Right atrium auricular region (tissue), 2 donors: ENCODE measurements at places on chromosomes 6 and 20. TPM values are rescaled to one million over a fixed set of nuclear protein-coding genes. Genes with fewer than 3 reads are reported as not detected.
A peak's percentile ranks its signal among the peaks of the same experiment; 100 is the strongest.

RBM24 gene
- total RNA-seq: 194 TPM

OLIG3 gene
- not detected for total RNA-seq

DNA sequence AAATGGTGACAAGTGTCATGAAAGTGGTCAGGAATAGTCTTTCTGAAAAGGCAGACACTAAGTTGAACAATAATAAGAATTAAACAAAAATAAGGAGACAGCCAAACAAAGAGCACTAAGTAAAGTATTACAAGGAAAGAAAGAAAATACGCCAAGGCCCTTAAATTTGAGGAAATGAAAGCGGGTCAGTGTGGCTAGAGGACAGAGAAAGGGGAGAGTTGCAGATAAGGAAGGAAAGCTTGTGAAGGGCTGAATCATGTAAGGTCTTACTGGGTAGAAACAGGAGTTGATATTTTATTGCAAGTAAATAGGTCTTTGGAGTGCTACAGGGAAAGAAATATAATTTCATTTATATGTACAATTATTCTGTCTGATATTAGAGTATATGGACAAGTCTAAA is 732.1 kb downstream of the EPHA7 start:
- no peaks in the 10 kb centered on the region for H3K27me3 ChIP-seq
- no peaks in the 10 kb centered on the region for H3K36me3 ChIP-seq
- no peak overlapping the region for H3K4me3 ChIP-seq
- no peak for DNase-seq
- no peaks in the 10 kb centered on the region for H3K4me1 ChIP-seq

BCAS1 gene
- not detected for total RNA-seq

DNA sequence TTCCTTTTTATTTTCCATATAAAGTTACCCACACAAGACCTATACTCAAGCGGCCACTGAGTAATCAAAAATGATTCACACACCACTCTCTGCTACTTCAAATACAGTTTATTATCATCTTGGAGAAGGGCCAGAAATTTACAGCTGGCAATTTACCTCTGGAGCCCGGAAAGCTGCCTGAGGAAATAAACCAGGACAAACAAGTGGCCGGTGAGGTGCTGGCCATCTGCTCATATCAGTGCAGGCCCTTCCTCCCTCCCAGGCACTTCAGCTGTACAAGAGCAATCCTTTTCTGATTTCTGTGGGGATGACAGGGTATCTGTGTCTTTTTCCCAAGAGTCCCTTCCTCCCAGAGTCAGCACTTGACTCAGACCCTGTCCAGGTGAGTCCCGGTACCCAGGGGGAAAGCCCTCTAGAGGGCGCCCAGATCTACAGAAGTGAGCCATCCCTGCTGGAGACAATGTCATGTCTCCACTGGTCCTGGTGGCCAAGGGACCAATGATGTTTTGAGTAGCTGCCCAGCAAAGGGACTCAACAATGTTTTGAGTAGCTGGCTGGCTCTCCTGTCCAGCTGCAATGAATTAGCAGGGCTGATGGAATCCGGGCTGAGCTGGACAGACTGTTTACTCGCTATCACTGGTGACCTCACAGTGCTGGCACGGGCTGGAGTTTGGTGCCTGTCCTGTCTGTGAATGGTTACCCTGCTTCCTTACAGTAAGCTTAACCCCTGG is 23.6 kb downstream of the LRP11 start:
- no peak overlapping the region for H3K4me3 ChIP-seq
- peak overlapping the region; percentile 33 for H3K27ac ChIP-seq
- H3K27me3 ChIP-seq: no peaks in the 10 kb centered on the region
- H3K36me3 ChIP-seq: no peaks in the 10 kb centered on the region
- DNase-seq: peak; percentile 93

- DNase-seq: no peak
- H3K36me3 ChIP-seq: no peaks in the 10 kb centered on the region
- H3K4me1 ChIP-seq: no peaks in the 10 kb centered on the region
- no peak overlapping the region for H3K27ac ChIP-seq
Measured at GRCh38 chr6:131724114-131724513, 13.3 kb upstream of the CTAGE9 start.

PACSIN1 gene
- 5.6 TPM for total RNA-seq

DNA sequence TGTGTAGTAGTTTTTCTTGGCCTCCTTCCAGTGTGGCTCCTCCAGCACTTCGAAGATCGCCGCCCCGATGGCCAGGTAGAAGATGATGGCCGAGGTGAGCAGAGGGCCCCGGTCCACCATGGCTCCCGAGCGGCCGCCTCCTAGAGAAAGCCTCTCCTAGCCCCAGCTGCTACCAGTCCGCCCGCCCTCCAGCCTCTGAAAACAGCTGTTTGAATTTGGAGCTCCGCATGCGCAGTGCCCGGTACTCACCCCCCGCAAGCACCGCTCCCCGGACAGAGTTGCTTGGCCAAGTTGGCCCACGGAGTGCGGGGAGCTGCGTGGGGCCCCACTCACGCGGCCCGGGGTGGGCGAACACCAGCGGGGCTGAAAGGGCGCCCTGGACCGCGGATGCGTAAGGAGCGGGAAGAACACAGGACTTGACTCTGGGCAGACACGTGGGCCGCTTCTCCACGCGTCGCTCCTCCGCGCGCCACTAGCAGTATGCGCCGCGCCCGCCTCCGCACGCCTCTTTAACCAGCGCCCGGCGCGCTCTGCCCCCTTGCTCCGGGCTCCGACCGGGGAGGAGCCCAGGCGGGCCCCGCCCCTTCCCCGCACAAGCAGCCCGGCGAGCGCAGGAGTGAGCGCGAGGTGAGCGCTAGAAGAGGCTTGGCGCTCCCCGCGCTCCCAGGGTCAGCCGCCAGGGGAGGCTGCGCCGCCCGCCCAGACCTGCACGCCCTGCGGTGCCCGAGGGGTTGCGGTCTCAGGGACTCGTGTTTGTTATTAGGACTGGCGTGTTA is at the start of gene KCNK5:
Gene KCNK5 (minus strand): TSS at position 484 of the 776 bp plus-strand sequence. CDS start 364 bp downstream, at position 120.
- peak; percentile 62 for DNase-seq
- H3K4me1 ChIP-seq: peaks cover 15% of the 10 kb centered on the region
- peaks cover 4% of the 10 kb centered on the region for H3K27me3 ChIP-seq

- DNase-seq: no peak
- no peaks in the 10 kb centered on the region for H3K36me3 ChIP-seq
- H3K27ac ChIP-seq: no peak overlapping the region
- no peak overlapping the region for H3K4me3 ChIP-seq
- H3K4me1 ChIP-seq: no peaks in the 10 kb centered on the region
Measured at GRCh38 chr6:92942549-92942948, 476.8 kb downstream of the EPHA7 start.

SPDEF gene
- 0.22 TPM for total RNA-seq

GRCh38 chr6:43838276-43839036 is 68.4 kb downstream of the VEGFA start:
- no peaks in the 10 kb centered on the region for H3K4me1 ChIP-seq
- H3K4me3 ChIP-seq: no peak overlapping the region
- H3K27ac ChIP-seq: no peak overlapping the region
- DNase-seq: peak; percentile 83

HM13 gene
- total RNA-seq: 45.7 TPM

ADAM33 gene
- total RNA-seq: 13.8 TPM

GRCh38 chr6:65637289-65638046 is 69.6 kb downstream of the EYS start:
- H3K36me3 ChIP-seq: no peaks in the 10 kb centered on the region
- no peaks in the 10 kb centered on the region for H3K27me3 ChIP-seq
- no peak for DNase-seq
- no peak overlapping the region for H3K4me3 ChIP-seq

FLOT1 gene
- 157 TPM for total RNA-seq

DNA sequence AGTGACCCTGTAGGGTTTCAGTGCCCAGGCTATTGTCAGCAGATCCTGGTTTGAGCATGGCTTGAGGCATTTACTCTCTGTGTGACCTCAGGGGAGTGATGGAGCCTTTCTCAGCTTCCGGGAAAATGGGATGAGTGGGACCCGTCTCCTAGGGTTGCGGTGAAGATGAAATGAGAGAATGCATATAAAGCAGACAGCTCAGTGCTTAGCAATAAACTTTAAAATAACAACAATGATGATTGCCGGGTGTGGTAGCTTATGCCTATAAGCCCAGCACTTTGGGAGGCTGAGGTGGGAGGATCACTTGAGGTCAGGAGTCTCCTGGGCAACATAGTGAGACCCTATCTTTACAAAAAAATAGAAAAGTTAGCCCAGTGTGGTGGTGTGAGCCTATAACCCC is 106.0 kb upstream of the MTHFD1L start:
- no peaks in the 10 kb centered on the region for H3K36me3 ChIP-seq
- no peak for DNase-seq
- no peak overlapping the region for H3K4me3 ChIP-seq
- no peak overlapping the region for H3K27ac ChIP-seq
- no peaks in the 10 kb centered on the region for H3K27me3 ChIP-seq

DNA sequence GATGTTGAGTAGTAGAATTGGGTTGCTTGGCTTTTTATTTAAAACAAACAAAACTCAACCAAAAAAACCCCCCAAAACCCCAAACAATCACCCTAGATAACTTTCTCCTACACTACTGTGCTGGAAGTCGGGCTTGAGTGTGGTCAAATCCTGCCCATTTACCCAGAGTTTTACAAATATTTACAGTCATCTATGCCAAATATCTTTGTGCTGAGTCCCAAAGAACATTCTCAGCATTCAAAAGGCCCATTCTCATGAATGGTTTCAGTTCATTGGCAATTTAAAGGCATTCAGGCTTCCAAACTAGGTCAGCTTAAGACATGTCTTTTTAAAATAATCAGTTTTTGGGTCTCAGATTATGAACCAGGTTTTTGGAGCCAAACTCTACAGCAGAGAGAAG is 1.8 kb downstream of the RNF144B start:
- H3K27ac ChIP-seq: peak overlapping the region; percentile 82
- DNase-seq: no peak
- no peaks in the 10 kb centered on the region for H3K36me3 ChIP-seq
- H3K27me3 ChIP-seq: no peaks in the 10 kb centered on the region

- H3K4me1 ChIP-seq: no peaks in the 10 kb centered on the region
- H3K4me3 ChIP-seq: no peak overlapping the region
- no peak for DNase-seq
- no peak overlapping the region for H3K27ac ChIP-seq
- H3K36me3 ChIP-seq: no peaks in the 10 kb centered on the region
Measured at GRCh38 chr6:16204653-16205376, 33.6 kb upstream of the GMPR start.

RRAGD gene
- 56.4 TPM for total RNA-seq

DNA sequence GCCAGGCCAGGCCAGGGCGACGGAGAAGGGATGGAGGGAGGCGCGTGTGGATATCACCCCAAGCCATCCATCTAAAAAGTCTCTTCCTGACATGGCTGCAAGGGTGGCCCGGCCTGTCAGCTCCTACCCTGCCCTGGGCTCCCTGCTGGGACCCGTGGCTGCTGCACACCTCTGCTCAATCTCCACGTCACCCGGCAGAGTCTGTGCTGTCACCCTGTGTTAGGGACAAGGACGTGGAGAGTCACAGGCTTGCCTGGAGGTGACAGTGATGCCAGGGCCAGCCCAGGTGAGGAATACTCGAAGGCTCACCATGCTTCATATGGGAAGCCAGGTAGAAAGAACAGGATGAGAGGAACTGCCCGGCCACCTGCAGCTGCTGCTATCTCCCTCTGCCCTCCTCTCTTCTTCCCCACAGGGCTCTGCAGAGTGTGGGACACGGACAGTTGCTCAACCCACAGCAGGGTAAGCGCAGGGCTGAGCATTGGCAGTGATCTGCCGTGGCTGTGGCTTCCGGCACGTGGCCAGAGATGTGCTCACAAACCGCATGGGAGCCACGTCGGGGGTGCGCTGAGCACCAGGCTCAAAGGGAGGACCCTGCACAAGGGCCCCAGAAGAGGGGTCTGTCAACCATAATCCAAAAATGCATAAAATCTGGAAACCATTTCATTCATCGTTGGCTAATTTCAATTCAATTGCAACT is 214.3 kb downstream of the DLL1 start:
- H3K27ac ChIP-seq: no peak overlapping the region
- no peaks in the 10 kb centered on the region for H3K4me1 ChIP-seq
- no peak overlapping the region for H3K4me3 ChIP-seq
- no peaks in the 10 kb centered on the region for H3K36me3 ChIP-seq

- no peaks in the 10 kb centered on the region for H3K36me3 ChIP-seq
- peak within 1 kb of the TSS; percentile 98 for H3K27ac ChIP-seq
- peak within 1 kb of the TSS; percentile 70 for H3K4me3 ChIP-seq
- H3K4me1 ChIP-seq: no peaks in the 10 kb centered on the region
- peak; percentile 98 for DNase-seq
- no peaks in the 10 kb centered on the region for H3K27me3 ChIP-seq
Measured at GRCh38 chr6:116279232-116280160, at the start of gene TSPYL1. TSS of gene TSPYL1 (minus strand) at chr6:116279930. CDS start at chr6:116279830, 100 bp downstream.
